Germinal center (tissue), 1 donor: ENCODE measurements at places on chromosomes 1 and 21.

- no peak for DNase-seq
These were observed 1.6 kb downstream of the THBS3 start for GRCh38 chr1:155205969-155206593.

DNA sequence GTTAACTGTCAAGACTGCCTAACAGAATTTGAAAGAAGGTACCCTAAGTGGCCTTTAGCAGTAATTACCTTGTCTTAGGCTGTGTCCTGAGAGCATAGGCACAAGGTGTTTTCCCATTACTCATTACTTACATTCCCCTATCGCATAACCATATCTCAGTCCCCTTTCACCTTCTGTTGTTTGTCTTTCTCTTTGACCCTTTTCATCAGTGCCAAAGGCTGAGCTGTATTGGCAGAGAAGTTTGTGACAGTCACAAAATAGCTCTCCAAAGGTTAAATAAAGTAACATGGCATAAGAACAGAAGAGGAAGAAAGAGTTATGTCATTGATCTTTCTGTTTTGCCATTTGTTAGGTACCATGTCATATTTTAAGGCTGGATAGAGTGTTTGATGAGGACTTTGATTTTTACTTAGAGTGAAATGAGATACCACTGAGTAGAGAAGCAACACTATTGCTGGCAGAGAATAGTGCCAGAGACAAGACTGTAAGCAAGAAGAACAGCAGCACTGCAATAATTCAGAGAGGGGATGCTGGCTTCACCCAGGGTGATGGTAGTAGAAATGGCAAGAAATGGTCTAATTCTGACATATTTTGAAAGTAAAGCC lies 497.8 kb downstream of the TTLL7 start:
- no peak for DNase-seq

- no peak for DNase-seq
These were observed 48.7 kb upstream of the ACTL8 start for GRCh38 chr1:17706445-17706844.

DNA sequence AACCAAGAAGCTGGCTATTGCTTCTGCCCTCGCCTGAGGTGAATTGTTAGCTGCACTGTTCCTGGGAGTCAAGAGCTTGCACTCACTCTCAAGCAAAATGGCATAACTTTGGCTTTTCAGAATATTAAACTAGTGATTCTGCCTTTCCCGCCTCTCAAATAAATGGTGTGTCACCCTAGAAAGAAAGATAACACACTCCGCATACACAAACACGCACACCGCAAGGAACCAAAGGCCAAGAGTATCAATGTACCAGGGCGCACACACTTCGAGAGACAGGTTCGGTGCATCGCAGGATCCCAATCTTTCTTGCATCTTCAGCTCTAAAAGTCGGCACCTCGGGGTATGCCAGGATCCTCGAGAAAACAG lies 470 bp upstream of the RTCA start:
- DNase-seq, result no peak

DNA sequence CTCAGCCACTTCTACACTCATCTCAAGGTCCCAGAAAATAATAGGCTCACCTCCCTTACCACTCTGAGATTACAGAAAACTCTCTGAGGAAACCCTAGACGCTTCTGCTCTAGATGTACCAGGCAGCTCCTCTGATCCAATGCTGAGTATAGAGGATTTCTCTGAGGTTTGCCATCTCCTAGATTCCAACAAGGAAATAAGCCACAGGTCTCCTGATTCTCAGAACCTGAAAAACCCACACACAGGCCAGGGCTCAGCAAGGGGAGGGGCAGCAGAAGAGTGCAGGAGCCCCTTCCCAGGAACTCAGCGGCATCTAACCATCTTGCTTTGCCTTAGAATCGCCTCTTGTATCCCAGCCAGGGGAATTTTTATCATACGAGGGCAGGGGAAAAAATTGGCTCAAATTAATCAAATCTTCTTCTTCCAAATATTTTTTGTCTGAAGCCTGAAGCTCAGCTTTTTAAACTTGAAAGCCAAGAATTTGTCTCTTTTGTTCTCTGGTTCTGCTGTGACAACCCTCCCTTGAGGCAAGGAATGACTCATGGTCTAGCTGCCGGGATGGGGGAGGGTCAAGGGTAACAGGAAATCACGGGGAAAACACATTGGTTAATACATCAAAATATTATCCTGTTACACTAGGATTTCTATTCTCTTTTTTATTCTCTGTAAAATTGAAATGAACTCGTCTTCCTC lies 30.8 kb downstream of the GORAB start:
- no peak for DNase-seq

- DNase-seq, result no peak
These were observed 20.4 kb downstream of the ARHGEF19 start for GRCh38 chr1:16191916-16192546.

DNA sequence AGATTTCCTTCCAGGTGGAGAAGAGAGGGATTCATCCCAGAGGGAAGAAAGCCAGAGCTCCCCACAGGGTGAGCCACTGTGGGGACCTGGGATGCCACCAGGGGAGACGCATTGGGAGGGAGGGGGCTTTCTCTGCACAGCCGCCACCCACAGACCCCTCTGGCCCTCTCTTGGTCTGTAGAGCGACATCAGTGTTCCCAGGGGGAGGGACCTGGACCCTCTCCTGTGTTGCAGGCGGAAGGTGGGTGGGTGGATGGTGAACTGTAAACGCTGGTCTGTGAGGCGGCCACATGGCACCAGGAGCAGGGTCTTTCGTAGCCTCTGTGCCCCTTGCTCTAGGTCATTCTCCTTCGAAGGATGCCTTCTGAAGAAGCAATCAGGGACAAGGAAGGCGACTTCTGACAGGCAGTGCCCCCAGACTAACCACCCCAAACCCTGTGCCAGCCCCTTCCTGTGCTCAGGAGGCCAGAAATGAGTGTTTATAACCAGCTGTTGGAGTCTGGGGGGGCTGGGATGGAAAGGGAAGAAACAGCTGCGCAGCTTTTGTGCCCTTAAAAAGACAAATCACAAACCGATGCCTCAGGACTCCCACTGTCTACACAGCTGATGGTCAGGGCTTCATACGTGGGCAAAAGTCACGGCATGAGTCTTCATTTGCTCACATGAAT lies 121.4 kb upstream of the ZBTB40 start:
- DNase-seq, result no peak

DNA sequence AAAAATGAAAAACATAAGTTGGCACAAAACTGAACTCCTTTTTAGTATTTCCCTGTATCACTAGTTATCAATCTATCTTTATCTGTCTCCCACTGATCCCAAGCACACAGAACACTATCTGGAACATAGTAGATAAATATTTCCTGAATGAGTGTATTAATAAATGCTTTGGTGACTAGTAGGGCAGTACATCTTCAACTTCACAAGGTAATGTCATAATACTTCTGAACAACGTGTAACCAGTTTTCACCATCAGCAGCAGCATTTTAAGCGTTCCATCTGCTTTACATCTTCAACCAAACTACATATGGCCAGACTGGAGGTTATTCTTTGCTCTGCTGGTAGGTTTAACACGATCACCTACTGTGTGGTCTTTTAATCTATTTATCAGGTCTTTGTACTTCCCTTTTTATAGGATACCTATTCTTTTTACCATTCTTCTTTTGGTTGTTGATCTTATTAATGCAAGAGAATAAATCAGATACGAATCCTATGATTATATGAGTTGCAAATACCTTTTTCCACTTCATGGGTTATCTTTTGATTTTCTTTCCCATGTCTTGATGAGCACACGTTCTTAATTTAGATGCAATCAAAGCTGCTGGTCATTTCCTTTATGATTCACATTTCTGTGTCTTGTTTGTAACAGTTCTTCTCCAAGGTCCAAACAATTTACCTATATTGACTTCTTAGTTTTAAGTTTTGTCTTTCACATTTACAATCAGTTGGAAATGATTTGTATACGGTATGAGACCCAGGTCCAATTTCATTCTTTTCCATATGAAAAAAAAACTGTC lies 16.3 kb downstream of the GPBP1L1 start:
- DNase-seq, result no peak

- no peak for DNase-seq
These were observed 30.2 kb downstream of the EVA1C start for GRCh38 chr21:32442566-32443318.

DNA sequence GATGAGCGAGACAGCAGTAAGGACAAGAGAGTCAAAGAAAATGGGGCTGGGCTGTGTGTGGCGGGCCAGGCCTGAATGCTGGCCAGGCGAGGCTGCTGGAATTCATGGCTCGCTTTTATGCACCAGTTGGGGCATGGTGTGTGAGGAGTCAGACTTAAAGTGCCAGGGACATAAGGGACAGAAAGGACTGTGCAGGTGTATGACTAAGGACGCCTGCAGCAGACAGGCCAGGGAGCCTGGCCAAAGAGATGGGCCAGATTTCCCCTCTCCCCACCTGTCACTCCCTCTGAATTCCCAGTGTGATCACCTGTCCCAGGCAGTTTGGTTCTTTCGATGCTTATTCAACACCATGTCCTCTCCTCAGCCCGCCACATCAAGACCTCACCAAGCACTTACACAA lies 16.9 kb upstream of the SMIM12 start:
- DNase-seq, result no peak

- DNase-seq, result no peak
These were observed 210.1 kb downstream of the GIPC2 start for GRCh38 chr1:78255846-78256245.

DNA sequence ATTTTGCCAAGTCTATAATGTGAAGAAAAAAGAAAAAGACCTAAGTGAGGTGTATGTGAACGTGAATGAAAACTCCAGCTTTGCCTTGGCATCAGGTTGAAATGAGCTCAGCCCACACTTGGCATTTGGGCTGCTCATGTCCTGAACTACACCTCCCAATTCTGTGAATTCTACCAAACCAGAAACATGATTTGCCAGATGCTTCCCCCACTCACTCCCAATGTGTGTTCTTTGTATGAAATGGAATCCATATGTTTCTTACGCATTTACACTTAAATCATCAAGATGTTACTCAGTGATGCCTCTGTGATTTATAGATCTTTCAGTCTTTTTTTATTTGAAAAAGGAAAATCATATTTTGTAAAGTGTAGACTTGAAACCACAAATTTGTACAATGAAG lies 32.8 kb upstream of the RUNX1 start:
- DNase-seq, result no peak

DNA sequence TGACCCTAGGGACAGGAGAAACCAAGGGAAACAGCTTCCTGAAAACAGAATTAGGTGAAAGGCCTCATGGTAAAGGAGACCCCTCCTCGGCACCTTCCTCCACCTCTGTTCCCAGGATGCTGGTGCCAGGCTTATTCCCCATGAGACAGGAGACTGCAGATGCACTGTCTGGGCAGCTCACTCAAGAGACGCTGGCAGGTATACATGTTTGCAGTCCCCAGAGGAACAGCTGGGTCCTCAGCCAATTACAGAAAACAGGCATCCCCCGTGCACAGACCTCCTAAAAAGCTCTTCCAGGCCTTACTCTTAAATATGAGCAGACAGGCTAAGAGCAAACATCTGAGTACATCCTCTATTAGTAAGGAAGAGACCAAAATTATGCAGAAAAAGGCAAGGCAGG lies 6.5 kb downstream of the CCSAP start:
- DNase-seq, result no peak

DNA sequence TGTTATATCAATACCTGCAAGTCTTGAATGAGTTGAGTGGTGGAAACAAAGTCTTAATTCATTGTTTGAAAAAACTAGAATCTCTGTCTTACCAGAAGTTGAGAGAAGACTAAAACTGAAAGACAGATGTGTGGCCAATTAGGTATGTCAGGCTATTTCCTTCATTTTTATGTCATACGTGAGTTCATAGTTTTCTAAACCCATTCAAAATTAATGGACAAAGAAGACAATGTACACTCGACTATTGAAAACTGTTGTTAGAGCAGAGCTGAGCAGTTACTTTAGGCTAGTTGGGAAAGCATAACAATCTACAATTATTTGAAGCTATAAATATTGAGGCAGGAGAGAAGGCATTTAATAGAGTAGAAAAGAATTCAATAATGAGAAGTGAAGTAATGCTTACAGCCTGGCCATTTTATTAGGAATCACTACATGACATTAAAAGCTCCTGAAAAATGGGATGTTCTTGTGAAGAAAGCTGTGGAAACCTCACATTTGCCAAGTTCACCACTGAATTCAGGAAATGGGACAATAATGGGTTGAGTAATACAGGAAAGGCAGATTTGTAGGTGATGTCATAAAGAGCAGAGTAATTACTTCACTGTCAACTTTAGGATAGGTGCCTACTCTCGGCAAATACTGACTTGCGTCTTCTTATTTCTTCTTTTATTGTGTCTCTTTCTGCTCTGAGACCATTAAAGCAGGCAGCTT lies 204.4 kb downstream of the PLA2G4A start:
- no peak for DNase-seq

DNA sequence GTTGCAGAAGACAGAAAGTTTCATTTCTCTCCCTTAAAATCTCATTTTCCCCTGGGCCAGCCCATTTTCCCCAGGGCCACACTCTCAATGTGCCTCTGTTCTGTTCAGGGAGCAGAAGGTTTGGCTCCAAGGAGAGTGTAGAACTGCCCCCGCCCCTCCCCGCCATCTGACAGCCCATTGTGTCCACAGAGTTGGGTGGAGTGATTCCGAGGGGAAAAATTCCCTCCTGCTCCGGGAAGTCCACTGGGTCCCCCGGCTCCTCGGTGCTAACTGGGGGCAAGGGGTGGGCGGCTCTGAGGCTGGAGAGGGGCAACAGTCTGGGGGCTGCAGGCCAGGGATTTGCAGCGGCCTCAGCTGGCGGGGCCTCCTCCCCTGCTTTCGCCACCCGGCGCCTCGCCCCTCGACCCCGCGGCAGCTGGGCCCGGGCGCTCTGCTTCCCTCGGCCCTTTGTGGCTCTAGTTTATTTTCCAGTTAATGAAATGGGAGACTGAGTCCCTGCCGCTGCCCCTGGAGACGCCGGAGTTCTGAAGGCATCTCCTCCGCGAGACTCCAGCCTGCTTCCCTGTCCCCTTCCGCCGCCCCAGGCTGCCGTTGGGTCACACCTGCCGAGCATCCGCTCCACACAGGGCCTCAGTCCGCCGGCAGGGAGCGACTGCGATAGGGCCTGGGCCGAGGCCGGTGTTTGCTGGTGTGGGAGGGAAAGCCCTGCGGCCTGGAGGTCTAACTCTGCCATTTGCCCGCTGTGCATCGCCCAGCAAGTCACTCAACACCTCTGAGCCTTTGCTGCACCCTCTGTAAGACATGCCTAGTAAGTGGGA lies 14.7 kb upstream of the KIRREL1 start:
- DNase-seq, result no peak

DNA sequence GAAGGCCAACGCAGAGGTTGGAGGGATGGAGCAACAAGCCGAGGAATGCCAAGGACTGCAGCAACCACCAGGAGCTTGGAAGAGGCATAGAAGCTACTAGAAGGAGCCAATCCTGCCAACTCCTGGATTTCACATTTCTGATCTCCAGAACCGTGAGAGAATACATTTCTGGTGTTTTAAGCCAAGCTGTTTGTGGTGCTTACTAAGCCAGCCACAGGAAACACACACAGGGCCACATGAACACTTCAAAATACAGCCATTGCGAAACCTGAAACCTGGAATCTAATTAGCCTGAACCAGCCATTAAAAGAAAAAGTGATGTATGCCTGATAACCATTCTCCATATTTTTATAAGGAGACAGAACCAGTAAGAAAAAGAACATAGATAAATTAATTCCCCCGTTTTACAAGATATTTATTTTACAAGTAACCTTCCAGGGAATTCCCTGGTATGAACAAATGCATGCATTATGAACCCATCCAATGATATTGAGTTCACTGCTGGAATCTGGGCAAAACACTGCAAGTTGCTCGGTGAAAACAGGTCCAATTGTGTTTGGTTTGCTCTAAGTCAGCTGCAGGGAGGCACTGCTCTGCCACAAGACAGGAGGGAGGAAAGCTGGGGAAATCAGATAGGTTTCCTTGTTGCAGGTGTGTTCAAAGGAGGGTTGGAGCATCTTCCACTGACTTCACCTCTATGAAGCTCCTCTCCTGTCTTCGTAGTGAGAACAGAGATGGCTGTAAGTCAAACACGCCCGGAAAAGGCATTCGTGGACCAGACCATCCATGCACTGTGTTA lies 70.2 kb downstream of the ETS2 start:
- DNase-seq, result no peak
